ENCODE measurements at places on chromosomes 16 and 17.

DNA sequence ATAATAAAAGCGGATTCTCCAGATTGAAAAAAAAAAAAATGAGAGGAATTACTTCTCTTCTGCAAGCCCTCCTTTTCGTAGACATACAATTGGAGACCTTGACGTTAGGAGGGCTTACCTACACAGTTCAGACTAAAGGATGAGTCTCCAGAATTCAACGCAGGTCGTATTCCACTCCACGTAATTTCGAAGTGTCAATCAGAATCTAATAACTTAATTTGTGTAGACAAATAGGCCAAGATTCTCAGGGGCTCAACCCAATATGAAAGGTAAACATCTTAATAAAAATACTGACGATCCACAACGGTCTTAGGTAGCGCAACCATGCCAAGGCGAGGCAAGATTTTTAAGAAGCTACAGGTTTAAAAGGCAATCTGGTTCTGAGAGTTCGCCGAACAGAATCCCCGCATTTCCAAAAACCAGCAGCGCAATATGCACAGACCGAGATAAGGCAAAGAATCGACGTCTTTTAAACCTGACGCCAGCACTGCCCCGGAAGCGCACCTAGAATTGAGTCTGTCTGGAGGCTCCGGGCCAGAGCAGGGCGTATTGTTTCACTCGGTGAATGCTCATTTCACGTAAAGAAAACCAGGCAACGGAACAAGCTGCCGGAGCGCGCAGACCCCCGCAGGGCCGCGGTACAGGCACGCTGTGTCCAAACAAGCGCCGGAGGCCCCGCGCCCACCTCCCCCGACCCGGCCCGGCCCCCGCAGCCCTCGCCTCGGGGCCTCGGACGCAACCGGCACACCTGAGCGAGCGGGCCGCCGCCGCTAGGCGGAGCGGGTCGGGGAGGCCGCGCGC is 623 bp downstream of the MBTPS1 start:
- no peak for DNase-seq

- DNase-seq, result no peak
Observed at GRCh38 chr16:23874613-23875294, 39.0 kb downstream of the PRKCB start.

DNA sequence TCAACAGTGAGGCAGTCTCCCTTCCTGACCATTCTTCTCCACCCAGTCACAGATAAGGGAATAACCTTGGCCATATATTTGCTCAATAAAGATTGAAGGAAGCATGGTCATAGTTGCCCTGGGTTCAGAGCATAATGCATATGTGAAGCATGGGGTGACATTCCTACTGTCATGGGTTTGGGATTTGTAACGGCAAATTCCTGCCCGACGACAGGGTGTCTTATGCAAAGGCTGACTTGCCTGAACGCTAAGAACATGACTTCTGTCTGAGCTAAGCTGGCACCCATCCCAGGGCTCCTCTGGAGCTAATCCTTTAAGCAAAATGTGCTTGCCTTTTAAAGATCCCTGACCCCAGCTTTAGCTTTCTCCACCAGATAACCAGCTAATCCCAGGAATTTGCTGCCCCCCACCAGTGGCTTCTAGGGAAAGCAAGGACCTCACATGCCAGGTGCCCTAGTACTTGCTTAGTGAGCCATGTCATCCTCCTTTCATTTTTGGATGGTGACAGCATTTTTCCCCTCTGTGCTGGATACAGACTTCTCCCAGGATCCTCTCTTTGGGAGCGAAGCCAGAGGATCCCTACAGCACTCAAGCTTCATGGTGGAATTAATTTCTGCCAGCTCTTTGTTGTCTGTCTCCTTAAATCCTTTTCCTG is 11.7 kb downstream of the SLC7A6OS start:
- no peak for DNase-seq

DNA sequence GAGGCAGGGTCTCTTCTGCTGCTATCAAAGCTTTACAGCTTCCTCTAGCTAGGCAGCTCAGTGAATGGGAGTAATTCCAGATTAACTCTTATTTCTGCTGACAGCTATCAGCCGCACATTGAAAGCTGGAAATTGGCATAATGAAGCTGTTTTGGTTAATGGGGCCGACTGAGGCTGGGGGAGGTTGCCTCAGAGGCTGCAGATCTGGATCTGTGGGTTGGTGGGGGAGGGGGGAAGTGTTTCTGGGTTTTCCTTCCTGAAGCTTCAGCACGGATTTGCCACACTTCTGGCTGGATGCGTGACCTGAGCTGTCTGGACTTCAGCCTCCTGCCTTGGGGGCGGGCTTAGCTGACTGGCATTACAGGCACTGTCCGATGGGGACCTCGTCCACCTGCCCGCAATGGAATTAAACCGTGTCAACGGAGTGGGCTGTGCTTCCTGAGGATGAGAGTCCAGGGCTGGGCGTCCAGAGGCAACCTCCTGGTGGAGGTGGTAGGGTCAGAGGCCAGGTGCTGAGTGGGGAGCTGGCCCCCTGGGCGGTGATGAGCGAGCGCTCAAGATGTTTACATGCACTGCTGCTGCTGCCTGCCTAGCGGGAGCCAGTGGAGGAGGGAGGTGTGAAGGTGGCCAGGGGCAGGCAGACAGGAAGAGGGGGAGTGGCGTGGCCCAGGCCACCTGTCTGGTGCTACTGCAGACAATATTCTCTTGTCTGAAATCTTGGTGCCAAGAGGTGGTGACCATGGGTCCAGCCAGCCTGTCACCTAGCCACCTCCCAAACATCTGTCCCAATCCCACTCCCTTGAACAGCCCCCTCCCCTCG is 6.7 kb upstream of the ABCC3 start:
- no peak for DNase-seq

- DNase-seq, result no peak
Observed at GRCh38 chr16:66469291-66469946, 42.3 kb downstream of the BEAN1 start.

GRCh38 chr17:9240659-9241370 is 219.5 kb downstream of the NTN1 start:
- no peak for DNase-seq

- DNase-seq, result no peak
Observed at GRCh38 chr17:78706271-78706915, 75.7 kb downstream of the CYTH1 start.

- DNase-seq, result no peak
Observed at GRCh38 chr17:5203908-5204294, 12.2 kb upstream of the ZNF594 start.

GRCh38 chr16:66521252-66521713 is 28.6 kb downstream of the TK2 start:
- DNase-seq, result no peak

DNA sequence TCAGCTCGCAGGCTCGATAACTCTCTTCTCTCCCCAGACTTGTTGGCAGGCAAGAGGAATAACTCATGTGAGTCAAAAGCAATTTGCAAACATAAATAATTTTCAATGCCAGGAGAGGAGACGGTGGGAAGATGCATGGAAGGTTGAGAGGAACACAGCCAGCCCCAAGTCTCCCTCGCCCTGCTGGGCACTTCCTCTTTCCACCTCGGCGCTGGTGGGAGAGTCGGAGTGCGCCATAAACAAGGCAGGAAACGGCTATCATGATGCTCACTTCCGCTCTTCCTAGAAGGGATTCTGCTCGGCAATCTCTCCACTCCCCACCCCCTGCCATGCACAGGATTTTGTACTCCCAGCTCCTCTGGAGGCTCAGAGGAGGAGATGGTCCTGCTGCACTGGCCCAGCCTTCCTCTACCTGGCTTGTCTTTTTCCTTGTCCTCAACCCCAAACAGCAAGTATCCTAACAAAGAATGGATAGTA is 13.0 kb downstream of the CBX4 start:
- DNase-seq, result no peak

- no peak for DNase-seq
Observed at GRCh38 chr17:494601-495265, 142.1 kb upstream of the RPH3AL start.

DNA sequence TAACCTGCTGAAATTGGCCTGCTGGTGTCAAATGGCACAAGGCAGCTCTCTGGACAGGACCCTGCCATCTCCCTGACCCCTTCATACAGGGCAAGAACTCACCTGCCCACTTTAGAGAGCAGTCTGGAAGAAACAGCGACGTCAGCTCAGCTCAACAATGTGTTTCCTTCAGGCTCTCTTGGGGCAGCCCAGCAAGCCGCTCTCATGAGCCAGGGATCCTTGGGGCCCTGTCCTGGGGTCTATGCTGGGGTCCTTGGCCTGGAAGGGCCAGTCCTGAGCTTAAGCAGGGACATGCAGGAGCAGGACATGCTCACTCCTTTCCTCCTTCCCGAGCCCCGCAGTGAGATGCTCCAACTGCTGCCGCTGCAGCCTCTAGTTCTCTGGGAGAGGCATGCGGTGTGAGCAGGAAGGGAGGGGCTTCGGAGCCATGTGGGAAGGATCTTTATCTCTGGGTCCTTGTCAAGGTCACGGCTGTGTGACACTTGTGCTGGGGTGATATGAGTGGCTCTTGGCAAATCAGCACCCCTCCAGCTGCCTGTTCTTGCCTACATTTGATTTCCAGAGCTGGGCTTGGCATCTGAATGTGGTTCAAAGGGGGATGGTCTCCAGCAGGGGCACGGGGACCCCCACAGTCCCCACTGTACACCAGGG is 3.4 kb downstream of the C1QTNF1 start:
- DNase-seq, result no peak

- no peak for DNase-seq
Observed at GRCh38 chr17:17492571-17492970, 3.6 kb downstream of the RASD1 start.

DNA sequence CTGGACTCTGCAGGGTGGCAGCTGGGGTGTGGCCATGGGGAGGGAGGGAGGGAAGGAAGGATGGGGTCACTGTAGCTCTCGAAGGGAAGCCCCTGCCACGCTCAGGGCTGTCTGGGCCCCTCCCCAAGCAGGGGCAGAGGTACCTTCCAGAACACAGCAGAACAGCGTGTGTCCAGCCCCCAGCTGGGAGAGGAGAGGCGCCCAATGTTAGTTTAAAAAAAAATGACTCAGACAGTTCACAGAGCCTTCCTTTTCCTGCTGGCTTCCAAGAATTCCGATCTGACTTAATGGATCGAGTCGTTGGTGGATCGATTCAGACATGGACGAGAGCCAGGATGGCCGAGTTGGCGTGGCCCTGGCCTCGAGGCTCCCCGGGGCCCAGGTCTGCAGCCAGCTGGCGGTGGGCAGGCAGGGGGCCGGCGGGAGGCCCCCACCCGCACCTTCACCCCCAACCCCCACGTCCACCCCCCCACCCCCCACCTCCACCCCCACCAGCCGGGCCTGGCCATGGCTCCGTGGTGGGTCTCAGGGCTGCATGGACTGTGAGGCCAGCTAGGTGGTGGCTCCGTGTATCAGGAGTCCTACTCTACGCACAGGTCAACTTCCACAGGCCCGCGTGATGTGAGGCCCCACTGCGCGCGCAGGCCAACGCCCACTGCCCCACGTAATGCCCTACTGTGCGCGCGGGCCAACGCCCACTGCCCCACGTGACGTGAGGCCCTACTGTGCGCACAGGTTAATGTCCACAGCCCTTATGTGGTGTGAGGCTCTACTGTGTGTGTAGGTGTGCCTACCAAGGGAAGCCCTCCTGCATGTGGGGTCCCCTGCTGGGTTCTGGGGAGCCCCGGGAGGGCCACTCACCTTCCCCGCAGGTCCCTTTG is 21.8 kb downstream of the CACNA1H start:
- no peak for DNase-seq
